ENCODE measurements at places on chromosomes 2 and 18. TPM values are rescaled to one million over a fixed set of nuclear protein-coding genes. Genes with fewer than 3 reads are reported as not detected.

PAX8 gene
- 1.9 TPM for polyA plus RNA-seq

PRSS56 gene
- polyA plus RNA-seq = 3.4 TPM

TUBA4B gene
- 0.20 TPM for polyA plus RNA-seq

MAP4K3 gene
- 36.2 TPM for polyA plus RNA-seq
